ENCODE measurements at places on chromosomes 7 and 10. TPM values are rescaled to one million over a fixed set of nuclear protein-coding genes. Genes with fewer than 3 reads are reported as not detected.

UPK3BL2 gene
- 100 TPM for total RNA-seq

TAS2R4 gene
- total RNA-seq, result 0.83 TPM

GRCh38 chr7:20223356-20223755, 6.2 kb upstream of the MACC1 start:
- DNase-seq, result no peak

DNA sequence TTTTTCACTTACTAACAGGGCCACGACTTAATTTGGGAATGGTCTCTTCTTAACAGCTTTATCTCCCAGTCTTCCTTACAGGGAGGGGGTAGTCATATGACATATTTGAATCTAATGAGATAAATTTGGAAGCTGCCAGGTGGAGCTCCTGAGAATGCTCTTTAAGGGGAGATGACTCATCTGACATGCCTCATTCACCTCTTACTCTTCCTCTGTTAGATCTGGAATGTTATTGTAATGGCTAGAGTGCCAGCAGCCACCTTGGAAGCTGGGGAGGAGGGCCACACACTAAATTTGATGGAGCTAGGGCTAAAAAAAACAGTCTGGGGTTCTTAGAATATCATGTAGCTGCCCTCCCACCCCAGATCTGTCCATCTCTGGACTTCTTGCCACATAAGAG, 22.7 kb downstream of the HECW1 start:
- no peak for DNase-seq

GRCh38 chr10:51046654-51047053, 27.6 kb upstream of the PRKG1 start:
- DNase-seq, result no peak

UPP1 gene
- total RNA-seq, result 113 TPM

GRCh38 chr7:87476179-87476557, 688 bp upstream of the ABCB4 start:
- no peak for DNase-seq

GRCh38 chr7:130732980-130733930, 752 bp downstream of the KLF14 start:
- no peak for DNase-seq

GRCh38 chr7:2821161-2821841, 22.8 kb downstream of the GNA12 start:
- no peak for DNase-seq

- DNase-seq, result no peak
Observed at GRCh38 chr10:45235798-45236220, 79.6 kb downstream of the OR13A1 start.

DNA sequence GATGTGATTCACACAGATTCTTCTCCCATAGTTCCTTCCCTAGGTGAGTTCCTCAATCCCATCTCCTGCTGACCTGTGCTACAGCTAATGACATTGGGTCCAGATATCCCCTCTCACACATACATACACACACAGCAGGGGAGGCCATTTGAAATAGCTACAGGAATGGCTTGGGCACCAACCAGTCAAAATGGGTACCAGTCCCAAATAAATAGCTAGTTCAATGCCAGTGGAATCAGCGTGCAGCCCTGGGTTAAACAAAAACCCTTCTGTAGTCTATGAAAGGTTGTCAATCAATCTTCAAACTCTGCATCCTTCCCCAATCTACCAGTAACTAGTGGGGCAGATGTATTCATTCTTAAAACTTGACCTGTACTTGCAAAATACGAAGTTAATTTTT, 9.3 kb downstream of the PNLIPRP2 start:
- no peak for DNase-seq

DNA sequence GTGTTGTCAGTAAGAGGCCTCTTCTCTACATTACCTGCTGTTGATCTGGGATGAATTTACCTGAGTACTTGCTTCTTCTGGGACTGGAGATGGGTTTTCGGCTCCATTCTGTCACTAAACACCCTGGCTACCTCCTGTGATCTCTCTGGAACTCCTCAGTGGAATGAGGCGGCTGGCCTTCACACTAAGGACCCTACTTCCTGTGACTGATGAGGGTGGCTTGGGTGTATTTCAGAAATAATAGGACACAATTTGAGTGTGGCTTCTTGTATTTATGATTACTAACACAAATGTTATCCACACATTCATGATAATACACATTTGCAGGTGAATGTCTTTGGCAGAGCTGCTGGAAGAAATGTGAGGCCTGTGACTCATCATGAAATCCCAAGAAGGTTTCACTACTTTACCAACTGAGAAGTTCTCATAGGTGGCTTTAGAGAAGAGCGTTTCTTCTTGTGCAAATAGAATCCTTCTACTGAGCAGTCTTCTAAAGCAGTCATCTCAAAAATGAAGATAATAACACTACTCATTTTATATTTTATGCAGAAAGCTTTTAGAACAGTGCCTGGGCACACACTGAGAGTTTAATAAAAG, 21.3 kb upstream of the EVX1 start:
- DNase-seq, result no peak

CFAP46 gene
- total RNA-seq, result 0.35 TPM

- peak; percentile 84 for DNase-seq
Observed at GRCh38 chr7:4610768-4611467, 71.2 kb upstream of the FOXK1 start.

DNA sequence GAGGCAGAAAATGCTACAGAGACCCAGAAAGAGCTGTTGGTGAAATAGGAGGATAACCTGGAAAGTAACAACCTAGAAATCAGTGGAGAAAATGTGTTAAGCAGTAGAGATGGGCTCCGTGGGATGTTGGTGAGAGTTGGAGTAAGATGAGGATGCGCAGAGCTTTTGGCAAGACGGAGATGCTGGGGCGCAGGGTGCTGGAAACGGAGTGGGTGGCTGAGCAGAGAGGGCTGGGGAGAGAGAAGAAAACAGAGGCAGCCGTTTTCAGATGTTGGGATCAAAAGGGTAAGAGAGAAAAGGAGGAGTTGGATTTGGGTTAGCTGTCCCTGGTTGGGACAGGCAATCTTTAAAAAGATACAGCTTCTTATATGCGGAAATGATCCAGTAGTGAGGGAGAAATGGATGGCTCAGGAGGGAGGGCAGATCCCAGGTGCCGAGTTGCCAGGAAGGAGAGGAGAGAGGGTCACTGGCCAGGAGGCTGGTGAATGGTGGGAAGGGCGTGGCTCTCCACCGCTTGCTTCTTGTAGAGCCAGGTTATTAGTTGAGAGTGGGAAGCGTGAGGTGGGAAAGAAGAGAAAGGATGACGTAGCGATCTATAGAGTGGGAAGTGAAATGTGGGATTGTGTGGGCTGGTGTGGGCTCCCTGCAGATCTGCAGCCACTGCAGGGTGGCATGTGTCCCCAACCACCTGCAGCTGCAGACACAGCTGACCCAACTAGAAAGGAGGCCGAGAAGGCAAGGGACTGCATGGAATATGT, 182.2 kb upstream of the SVIL start:
- DNase-seq, result no peak

AGAP6 gene
- 25.8 TPM for total RNA-seq

TFEC gene
- total RNA-seq, result 1.1 TPM

DNA sequence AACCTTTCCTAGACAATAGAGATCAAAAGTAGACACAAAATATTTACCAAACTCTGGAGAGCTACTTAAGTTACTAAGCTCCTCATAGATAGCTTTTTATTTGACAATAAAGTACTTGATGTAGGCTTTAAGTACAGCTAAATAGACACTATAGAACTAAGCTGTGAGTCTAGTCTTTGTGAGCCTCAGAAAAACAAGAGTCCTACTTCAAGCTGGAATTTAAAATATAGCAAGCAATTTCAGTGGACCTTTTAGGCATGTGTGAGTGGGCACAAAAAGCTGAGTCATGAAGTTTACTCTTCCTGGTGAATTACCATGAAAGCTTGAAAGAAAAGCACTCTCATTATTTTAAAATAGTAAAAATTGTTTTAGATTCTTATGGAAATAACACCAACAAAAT, 76.1 kb downstream of the ADD3 start:
- no peak for DNase-seq

DNA sequence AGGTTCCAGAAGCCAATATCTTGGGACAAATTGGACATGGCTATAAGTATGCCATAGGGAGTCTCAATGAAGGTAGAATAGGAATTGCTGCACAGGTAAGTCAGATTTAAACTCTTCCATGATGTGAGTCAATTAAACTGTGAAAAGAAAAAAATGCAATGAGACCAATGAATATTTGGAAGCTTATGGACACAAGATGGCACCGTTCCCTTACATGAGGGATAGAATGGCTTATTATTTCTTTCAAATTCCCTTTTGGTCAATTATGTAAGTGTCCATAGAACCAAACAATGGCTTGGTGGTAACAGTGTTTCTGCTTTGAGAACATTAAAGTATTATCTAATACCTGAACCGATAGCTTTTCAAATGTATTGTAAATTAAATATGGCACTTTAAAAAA, 35.6 kb downstream of the ACADSB start:
- no peak for DNase-seq

- DNase-seq, result no peak
Observed at GRCh38 chr10:77925410-77925794, 1.2 kb downstream of the DLG5 start.

DNA sequence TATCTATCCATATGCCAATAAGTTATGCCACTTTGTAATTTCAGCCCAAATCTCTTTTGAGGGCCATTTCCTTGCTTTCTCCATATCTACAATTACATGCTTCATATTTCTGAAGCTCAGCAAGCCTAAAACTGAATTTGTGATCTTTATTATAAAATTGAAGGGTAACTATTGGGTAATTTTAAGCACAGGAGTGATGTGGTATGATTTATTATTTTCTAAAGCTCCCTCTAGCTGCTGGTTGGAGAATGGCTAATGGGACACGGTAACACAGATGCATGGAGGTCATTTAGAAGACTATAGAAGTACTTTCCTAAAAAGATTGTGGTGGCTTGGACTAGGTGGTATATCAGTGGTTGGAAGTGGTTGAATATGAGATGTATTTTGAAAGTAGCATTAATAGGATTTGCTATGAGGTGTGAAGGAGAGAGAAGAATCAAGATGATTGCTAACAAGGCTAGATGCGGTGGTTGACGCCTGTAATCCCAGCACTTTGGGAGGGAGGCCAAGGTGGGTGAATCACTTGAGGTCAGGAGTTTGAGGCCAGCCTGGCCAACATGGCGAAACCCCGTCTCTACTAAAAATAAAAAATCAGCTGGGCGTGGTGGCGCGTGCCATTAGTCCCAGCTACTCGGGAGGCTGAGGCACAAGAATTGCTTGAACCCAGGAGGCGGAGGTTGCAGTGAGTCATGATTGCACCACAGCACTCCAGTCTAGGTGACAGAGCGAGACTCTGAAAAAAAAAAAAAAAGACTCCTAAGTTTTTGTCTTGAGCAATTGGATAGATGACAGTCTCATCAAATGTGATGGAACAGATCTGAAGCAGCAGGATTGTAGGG, 13.9 kb downstream of the KLHDC10 start:
- DNase-seq, result peak; percentile 33

GRCh38 chr10:117137911-117138642, at the start of gene VAX1:
Gene VAX1, minus strand, starts transcription at chr10:117138270. Its CDS starts 214 bp downstream, at chr10:117138056.
- DNase-seq, result no peak

DNA sequence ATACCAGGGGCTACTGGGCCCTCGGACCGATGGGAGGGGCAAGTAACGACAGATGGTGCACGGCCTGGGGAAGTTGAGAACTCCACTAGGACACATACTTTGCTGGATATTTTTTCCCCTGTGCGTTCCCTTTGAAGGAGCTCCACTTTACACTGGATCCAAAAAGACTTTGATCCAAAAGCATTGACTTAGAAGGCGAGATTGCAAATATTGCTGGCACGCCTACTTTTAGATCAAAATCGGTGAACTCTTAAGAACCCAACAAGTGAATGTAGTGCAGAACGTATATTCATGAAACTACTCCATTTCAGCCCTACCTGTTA, 436 bp upstream of the SLC25A13 start:
- DNase-seq, result no peak

DNA sequence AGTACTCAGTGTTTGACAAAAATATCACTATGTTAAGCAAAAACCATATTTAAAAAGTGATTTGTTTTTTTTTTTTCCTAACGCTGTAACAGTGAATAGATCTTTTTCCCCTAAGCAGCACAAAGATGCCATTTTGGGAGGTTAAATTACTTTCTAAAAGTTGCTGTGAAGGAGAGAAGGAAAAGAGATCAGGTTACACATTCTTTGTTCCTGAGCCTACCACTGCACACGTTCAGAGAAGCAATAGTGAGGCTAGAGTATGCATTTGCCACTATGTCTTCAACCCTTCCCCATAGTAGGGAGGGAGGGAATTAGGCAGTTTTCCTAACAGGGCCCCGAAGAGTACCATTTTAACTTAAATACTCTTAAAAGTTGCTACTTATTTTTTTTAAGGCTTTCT, 38.9 kb downstream of the BMPR1A start:
- DNase-seq, result no peak
